MCF 10A (cell line): ENCODE measurements at places on chromosomes 11 and 22. TPM values are rescaled to one million over a fixed set of nuclear protein-coding genes. Genes with fewer than 3 reads are reported as not detected.

GRCh38 chr22:49106096-49106841 lies 721.4 kb downstream of the BRD1 start:
- no peak for DNase-seq

USH1C gene
- not detected in 2 replicates for total RNA-seq

- no peak for DNase-seq
These were observed 38.5 kb upstream of the GRAMD4 start for GRCh38 chr22:46581538-46582244.

GRCh38 chr22:23450434-23450795 lies 129.7 kb downstream of the IGLL1 start:
- DNase-seq = no peak

DNA sequence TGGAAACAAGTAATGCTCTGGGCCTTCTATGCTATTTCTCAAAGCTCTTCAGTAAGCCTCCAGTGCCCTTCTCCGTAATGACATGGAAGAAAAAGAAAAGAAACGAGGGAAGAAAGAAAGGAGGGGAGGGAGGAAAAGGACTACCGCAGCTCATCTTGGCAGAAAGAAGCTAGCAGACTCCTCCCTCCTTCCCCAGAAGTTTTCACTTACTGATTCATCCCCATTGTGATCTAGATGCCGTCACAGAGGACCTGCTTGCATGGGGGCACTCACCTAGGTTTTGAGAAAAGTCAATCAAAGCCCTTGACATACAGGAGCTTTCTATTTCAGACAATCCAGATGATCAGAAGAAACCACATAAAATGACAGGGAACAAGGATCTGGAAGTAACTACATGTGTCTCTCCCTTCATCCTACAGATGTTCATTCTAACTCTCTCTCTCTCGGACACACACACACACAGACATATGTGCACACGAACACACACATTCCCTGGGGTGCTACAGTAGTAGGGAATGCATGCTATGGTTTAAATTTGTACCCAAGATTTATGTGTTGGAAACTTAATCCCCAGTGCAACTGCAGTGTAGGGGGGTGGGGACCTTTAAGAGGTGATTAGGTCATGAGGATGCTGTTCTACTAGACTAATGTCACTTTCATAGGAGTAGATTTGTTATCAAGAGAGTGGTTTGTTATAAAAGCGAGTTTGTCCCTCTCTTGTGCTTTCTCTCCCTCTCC lies 37.6 kb upstream of the RCN1 start:
- no peak for DNase-seq

IGSF22 gene
- not detected in 2 replicates for total RNA-seq

- no peak for DNase-seq
These were observed 3.0 kb upstream of the EI24 start for GRCh38 chr11:125566235-125566634.

DNA sequence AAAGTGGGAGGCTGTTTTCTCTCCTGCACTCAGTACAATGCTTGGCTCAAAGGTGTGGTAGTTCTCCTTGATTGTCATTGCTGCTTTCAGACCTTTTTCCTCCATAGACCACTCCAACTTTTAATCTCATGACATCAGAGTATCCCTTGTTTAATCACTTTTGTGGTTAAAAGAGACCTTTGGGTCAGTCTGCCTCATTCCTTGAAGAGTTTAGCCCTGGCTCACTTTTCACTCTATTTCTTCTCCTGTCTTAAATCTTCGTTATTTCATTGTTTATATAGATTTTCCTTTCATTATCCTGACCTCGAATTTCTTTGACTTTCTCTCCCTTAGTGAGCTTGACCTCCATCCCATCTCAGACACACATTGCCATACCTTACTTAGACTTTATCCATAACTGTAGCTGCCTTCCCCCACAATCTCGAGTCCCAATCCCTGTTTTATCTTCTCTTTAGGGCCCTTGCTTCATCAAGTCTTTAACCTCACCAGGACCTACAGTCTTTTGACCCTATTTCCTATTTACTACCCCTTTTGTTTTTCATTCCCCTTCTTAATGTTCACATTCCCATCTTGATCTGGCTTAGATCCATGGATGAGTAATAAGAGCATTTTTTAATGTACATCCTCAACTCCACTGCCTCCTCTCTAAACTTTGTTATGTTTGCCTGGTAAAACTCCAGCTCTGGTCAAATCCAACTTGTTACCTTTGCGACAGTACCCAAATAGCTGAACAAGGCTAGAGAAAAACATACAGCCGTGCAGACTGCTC lies 9.5 kb downstream of the ATXN10 start:
- peak; percentile 48 for DNase-seq

GRCh38 chr22:41366323-41367029 lies 15.3 kb upstream of the TEF start:
- no peak for DNase-seq

GRCh38 chr22:19848298-19849224 lies 6.1 kb downstream of the GNB1L start:
- peak; percentile 83 for DNase-seq

GRCh38 chr11:32434356-32435151 lies 785 bp downstream of the WT1 start:
- DNase-seq = peak; percentile 29

MRGPRE gene
- not detected in 2 replicates for total RNA-seq

DNA sequence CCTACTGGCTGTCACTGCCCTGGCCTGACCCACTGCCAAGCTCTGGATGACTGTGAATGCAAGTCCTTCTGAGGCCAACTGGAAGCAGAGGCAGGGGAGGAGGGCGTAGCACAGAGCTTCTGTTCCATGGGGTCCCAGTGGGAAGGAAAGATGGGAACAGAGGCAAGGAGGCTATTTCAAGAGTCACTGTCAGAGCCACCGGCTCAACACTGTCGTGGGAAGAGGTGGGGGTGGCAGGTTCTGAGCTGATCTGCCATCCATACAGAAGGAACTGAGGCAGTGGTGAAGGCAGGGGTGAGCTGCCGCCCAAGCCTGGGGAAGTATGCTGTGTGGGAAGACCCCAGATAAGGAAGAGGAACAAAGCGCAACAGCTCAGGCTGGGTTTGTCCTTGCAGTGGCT lies 54.7 kb downstream of the SGSM3 start:
- DNase-seq = no peak

GRCh38 chr11:78815831-78816230 lies 241.2 kb upstream of the NARS2 start:
- DNase-seq = no peak

DNA sequence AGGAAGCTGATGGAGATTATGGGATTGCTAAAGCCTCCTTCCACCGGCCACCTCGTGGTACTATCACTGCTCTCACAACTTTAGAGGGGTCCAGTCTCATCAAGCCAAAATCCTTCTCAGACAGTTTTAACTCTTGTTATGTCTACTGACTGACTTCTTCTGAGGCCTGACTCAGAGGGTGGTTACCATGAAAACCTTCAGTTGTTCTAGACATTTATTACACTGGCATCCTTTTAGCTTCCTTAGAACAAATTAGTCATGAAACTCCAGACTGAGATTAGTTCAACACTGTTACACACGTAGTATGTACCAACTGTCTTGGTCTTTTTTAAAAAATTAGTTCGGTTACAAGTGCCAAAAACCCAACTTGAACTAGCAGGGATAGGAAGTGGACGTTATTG lies 7.5 kb downstream of the DIXDC1 start:
- peak; percentile 76 for DNase-seq

DNA sequence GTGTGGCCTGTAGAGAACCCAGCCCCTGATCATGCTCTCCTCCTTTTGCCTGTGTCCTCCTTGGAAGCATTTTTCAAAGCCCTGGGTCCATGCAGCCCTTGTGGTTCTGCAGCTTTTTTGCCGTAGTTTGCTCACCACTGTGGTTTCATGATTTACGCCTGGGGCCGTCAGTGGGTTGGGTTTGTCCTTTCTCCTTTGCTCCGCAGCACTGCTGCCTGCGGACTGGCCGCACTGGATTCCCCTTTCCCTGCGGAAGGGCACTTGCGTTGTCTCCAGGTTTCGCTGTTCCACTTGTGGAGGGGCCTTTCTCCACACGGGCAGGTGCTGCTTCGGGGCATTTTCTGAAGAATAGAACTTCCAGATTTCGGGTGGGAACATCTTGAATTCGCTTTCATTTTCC lies 1260.9 kb downstream of the BRD1 start:
- DNase-seq = no peak

- DNase-seq = peak; percentile 78
These were observed 28.7 kb downstream of the CHRDL2 start for GRCh38 chr11:74702383-74703007.

HPX gene
- total RNA-seq = 0.71 and 0.75 TPM in 2 replicates

AGBL2 gene
- 0.86 and 1.2 TPM in 2 replicates for total RNA-seq

- DNase-seq = peak; percentile 1
These were observed 322.8 kb upstream of the SYN3 start for GRCh38 chr22:33380789-33381530.

DNA sequence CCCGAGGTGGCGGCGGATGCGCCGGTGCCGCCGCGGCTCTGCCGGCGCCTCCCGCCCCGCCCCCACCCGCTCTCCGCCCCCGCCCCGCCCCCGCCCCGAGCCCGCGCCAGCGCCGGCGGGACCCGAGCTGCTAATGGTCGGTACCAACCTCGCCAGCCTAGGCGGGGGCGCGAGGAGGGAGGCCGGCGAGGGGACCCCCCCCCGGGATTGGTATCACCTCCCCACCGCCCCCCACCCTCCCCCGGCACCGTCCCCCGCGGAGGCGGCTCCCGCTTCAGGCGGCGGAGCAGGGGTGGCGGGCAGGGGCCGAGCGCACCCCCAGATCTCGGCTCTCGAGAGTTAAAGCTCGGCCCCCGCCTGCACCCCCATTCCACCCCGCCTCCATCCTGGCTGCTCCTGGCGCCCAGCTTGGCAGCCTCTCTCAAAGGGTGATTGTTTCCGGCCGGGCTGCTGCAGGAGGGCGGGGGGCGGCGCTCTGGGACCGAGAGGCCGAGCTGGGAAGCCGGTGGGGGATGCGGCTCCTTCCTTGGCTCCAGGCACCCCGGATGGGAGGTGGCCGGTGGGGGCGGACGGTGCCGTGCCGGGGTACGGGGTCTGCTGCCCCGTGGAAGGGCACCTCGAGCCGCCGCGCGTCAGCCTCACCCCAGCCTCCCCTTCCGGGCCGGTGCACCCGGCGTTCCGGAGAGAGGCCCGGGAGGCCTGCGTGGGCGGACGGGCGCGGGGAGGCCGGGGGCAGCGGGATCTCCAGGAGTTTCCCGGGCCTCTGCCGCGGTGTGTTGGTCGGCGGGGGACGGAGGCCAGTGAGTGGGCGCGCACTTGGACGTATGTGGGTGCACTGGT lies at the start of gene B3GAT1:
Gene B3GAT1, minus strand, starts transcription at position 40 of the 840 bp plus-strand sequence. CDS start 24,583 bp downstream, outside the sequence.
- DNase-seq = no peak
